ENCODE measurements at places on chromosomes 5 and 9.

GRCh38 chr5:158701007-158701391 is 398.7 kb downstream of the EBF1 start:
- DNase-seq, result no peak

DNA sequence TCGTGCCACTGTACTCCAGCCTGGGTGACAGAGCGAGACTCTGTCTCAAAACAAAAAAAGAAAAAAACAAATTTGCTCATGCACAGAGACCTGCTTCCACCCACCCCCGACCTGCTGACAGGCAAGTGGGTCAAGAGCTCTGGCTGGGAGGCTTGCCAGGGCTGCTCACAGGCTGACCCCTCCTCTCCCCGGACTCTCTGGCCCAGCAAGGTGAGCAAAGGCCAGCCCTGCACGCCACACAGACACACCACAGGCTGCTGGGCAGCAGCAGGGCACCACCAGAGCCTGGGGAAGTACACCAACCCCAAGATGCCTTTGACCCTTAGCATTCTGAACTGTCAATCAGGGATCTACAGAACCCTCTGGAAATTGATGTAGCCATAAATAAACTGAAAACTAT is 29.2 kb downstream of the NSUN2 start:
- DNase-seq, result no peak

- no peak for DNase-seq
These were observed 69.7 kb downstream of the MACROH2A1 start for GRCh38 chr5:135329066-135329912.

- no peak for DNase-seq
These were observed 38.7 kb downstream of the UBQLN1 start for GRCh38 chr9:83669067-83669466.

GRCh38 chr9:123318202-123318601 is 37.8 kb upstream of the CRB2 start:
- no peak for DNase-seq

DNA sequence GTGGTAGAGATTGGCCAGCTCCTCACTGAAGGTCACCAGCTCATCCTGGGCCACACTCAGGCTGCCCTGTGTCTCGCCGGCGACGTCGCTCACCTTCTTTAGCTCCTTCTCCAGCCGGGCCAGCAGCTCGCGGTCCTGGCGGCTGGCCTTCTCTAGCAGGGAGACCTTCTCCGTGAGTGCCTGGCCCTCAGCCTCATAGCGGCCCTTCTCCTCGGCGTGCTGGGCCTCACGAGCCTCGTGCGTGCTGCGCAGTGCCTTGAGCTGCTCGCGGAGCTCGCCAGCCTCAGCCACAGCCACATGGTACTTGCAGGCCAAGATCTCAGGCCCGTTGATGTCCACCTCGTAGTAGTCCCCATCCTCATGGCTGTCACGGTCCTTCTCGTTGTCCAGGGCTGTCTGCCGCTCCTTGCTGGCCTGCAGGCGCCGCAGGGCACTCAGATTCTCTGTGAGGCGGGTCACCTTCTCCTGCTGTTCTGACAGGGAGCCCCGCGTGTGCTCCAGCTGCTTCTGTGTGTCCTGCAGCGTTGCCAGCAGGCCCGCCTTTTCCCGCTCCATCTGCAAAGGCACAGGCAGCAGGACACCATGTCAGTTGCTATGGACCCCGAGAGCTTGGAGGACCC is 45.5 kb downstream of the BICD2 start:
- DNase-seq, result no peak

DNA sequence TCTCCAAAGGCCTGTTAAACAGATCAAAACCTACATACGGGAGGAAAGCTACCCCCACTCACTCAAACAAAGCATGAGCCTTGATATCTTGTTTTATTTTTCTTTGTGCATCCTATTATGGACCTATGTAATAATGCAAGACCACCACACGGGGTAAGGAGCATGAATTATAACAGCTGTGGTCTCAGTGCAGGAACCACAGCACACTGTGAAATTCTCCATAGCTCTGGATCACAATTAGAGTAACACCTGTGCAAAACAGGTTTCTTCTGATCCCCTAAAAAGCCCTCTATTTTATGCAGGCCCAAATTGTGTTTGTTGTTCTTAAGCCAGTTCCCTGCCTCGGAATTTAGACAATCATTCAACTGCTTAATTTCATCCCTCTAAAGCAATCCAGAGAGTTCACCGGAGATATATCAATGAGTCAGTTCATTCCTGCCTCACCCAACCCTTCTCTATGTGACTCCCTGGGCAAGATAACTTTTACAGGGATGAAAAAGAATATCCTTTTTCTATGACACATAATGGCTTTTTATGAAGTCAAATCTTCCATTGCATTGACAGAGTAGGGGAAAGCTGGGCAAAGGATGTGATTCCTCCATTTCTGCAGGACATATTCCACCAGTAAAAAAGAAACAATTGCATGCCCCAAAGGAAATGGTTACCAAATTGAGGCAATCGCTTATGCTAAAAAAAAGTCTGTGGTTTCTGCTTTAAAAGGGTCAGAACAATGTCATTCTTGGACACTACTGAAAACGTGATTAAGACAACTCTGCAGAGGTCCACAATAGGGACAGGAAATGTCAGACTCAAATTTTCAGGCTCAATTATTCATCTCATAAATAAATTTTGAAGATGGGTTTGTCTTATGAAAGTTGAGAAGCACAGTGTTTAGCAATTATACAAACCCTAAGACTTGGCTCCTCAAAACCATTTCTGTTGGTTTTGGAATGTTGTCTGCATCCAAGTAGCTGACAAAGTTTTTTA is 41.6 kb upstream of the FST start:
- DNase-seq, result no peak

- DNase-seq, result no peak
These were observed 184.1 kb upstream of the ADRA1B start for GRCh38 chr5:159732220-159732619.

DNA sequence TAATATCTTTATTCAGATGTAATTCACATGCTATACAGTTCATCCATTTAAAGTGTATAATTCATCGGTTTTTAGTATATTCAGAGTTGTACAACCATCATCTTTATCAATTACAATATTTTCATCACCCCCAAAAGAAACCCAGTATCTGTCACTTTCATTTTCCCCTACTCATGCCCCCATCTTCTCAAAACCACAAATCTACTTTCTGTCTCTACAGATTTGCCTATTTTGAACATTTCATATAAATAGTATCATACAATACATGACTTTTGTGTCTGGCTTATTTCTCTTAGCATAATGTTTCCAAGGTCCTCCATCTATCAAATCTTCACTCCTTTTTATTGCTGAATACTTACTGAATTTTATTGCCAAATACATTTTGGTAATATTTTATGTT is 305.1 kb upstream of the SGCD start:
- DNase-seq, result no peak

GRCh38 chr9:76944011-76944410 is 38.1 kb upstream of the PRUNE2 start:
- DNase-seq, result no peak

DNA sequence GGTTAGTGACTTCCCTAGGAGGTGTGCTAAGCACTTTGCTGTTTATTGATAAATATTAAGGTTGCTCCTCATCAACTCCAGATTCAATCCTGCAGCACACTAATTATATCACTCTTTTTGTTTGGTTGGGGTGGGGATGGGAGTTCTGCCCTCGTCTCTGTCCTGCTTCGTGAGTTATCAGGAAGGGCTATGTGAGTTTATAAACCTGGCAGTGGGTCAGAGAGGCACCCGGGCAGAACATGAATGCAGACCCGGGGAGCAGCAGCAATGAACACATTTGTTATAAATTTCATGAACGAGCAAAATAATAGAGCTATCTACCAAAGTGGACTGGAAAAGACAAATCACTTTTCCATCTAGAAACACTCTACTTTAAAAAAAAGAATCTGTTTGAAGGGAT is 125.5 kb upstream of the WWC1 start:
- DNase-seq, result no peak

GRCh38 chr9:18785604-18786003 is 247.4 kb downstream of the SAXO1 start:
- no peak for DNase-seq

DNA sequence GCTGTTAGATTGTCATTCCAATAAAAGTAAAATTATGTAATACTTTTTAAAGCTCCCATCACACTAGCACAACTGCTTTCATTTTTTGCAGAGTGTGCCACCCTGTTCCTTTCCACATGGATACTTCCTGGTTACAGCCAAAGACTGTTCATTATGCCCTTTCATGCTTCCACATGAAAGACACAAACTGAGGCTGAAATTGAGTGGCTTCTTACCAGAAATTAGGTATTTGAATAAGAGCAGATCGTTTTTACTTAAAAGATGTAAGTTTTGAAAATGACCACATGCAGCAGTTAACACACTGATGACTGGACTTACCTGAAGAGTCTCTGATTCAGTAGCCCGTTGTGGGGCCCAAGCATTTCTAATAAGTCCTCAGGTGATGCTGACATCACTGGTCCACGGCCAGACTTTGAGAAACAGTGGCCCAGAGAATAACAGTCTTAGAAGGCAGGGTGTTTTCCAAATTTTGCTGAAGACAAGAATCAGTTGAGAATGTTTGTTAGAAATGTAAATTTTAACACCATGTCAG is 187.6 kb upstream of the DMRT1 start:
- DNase-seq, result no peak

- no peak for DNase-seq
These were observed 104.4 kb downstream of the SMARCA2 start for GRCh38 chr9:2119566-2119965.

GRCh38 chr9:112789473-112789872 is 38.9 kb downstream of the SNX30 start:
- DNase-seq, result no peak

DNA sequence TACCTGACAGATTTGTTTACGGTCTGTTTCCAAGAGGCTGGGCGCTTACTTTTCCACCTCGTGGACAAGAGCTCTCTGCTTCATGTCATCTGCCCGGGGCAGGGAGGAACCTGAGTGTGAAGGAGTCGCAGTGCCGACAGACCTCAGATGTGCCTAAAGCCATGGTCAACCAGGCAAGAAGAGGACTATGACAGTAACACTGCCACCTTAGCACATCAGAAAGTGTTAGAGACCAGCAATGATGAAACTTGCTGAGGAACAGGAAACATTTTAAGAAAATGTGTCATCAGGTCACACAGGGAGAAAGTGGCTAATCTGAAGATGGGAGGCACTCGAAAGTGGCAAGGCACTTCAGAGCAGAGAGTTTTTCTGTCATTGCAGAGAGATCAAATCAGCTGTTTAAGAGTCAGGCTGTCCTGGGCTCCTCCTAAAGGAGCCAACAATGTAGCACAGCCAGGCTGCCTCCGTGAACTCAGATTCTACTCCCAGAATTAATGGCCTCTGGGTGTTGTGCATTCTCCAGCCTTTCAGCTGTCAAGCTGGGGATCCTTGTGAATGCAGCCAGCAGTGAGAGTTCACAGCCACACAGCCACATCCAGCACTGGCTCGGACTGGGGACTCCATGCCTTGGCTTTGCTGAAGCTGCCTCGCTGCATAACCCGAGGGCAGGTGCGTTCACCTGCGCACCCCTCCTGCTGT is 94.6 kb downstream of the RAPGEF1 start:
- DNase-seq, result no peak

DNA sequence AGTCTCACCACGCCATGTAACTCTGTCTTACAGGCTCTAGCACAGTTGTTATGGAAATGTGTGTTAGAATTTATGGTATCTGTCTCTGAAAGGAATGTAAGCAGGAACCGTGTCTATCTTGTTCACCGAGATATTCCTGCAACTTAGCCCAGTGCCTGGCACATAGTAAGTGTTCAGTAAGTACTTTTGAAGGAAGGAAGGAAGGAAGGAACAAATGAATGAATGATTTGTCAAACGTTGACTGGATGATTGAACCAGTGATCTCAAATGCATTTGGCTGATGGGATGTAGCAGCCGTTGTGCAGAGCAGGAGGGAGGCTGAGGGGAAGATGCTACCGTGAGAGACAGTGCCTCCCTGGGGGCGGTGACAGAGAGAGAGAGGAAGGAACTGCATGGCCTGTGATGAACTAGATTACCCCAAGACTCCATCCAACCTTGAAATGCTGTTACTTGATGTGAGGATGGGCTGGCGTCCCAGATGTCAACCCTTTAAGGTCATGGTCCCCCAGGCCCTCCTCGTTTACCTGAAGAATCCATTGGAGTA is 47.5 kb upstream of the PPARGC1B start:
- no peak for DNase-seq

- DNase-seq, result no peak
These were observed 17.0 kb downstream of the IARS1 start for GRCh38 chr9:92276331-92277032.

DNA sequence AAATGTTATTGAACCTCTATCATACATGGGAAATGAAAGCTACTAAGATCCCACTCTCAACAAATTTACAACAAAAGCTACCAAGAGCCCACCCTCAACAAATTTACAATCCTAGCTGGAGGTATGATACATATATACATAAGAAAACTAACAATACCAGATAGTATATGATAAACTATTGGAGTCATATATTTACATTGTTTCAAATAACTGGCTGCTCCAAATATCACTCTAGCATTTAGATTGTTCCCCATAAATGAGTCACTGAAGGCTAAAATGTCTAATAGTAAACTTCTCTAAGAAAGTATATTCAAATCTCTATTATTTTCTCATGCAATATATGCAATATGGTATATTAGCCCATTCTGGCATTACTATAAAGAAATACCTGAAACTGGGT is 151.1 kb downstream of the TMEM161B start:
- no peak for DNase-seq

DNA sequence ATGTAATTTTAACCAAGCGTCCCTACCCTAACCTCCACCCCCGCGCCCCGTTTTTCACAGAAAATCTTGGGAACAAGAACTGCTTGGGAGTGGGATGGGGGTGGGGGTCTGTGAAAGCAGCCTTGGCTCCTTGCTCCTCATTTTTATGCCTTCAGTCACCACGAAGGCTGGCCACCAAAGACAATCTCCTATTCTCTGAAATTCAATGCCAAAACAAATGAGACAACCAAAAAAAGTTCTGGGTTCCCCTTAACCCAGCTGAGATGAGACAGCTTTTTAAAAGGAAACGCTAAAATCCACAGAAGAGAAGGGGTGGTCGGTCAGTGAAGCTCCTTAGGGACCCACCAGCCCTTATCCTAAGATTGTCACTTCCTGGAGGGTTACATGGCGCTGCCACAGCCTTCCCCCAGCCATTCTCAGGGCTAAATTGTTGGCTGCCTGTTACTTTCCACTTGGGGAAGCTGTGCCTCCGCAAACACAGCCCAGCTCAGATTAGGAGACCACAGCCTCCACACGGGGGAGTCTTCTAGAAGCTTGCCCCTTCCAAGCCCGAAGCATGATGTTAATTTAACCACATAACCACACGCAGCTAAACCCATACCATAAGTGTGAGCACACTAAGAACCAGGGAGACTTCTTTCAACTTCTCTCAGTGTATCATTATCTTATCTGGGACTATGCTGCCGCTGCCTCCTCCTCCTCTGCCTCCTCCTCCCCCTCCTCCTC is 136.3 kb downstream of the FOXD1 start:
- no peak for DNase-seq

GRCh38 chr5:158514986-158515359 is 584.7 kb downstream of the EBF1 start:
- no peak for DNase-seq

DNA sequence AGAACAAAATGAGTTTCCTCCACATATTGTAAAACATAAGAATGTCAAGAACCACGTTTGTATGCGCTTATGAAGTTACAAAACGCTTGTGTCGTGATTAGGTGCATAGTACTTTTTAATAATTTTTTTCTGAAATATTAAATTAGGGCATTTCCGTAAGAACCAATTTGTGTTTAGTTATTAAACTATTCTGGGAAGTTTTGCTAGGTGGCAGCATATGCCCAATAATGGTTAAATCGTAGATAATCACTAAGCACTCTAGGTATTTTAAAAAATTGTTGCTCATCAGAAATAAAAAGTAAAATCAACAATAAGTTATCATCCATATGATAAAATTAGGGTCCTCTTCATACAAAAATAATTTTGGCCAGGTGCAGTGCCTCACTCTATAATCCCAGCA is 5.4 kb downstream of the SRFBP1 start:
- DNase-seq, result no peak

All from stimulated activated CD8-positive, alpha-beta memory T cell treated with anti-CD3 and anti-CD28 coated beads, Interleukin-7, amount 100 ng/mL, for 1 hour (primary cell).